ENCODE measurements at places on chromosomes 5 and 9.

- DNase-seq = no peak
These were observed 119.7 kb upstream of the PJA2 start for GRCh38 chr5:109529520-109529919.

DNA sequence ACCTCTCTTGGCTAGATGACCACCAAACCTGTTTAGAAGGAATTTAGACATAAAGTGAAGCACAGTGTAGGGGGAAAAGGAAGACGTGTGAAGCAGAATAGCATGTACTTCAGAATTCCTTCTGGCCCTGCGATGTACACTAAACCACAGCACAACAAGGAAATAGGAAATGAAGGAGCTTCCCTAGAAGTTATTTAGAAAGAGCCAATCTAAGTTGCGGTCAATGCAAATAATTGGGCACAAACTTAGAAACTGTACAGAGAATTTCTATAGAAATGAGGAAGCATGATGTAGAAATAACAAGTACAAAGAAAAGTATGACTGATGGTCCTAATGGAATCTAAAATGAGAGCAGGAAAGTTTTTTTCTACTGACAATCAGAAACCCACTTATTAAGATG, 41.5 kb downstream of the ANKRD55 start:
- DNase-seq = no peak

GRCh38 chr5:181114844-181115778, 15.9 kb downstream of the OR2V1 start:
- DNase-seq = no peak

GRCh38 chr5:89981021-89981420, 428.5 kb downstream of the CETN3 start:
- no peak for DNase-seq

- DNase-seq = no peak
These were observed 676.5 kb downstream of the DMRTA1 start for GRCh38 chr9:23123048-23123632.

DNA sequence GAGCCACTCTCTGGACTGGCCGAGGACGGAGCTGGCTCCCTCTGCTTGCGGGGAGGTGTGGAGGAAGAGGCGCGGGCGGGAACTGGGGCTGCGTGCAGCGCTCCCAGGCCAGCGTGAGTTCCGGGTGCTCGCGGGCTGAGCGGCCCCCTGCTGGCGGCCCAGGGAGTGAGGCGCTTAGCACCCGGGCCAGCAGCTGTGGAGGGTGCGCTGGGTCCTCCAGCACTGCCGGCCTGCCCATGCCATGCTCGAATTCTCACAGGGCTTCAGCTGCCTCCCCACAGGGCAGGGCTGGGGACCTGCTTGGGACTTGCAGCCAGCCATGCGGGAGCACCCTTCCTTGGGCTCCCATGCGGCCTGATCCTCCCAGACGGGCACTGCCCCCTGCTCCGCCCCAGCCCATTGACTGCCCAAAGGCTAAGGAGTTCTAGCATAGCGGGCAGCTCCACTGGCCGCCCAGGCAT, 416.9 kb downstream of the MRPS30 start:
- DNase-seq = no peak

DNA sequence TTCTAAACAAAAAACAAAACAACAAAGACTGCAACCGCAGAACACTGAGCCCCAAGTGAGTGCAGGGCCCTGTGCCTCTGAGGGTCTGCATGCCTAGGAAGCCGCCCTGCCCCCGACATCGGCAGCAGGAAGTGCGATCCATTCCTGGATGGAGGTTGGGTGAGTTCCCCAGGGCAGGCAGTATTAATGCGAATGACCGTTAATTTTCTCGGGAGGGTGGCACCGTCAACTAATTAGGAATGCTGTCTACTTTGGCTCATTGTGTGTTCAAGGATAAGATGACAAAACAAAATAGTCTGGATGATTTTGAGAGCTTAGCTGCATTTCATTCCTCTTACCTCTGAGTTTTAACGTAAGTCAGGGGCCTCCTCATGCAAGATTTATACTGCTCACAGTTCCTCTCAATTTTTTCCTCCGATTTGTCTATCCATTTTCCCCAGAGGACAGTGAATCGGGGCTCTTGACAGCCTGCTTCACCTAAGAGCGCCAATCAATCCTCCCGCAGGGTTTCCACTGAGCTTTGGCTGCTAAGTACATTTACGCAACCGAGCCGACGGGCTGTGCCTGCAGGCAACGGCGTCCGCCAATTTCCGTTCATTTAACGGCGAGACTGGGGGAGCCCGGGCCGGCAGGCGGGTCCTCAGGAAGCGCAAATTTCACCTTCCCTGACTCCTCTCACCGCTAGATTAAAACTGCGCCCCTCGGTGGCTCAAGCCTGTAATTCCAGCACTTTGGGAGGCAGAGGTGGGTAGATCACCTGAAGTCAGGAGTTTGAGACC, 2.9 kb upstream of the NXNL2 start:
- DNase-seq = peak; percentile 15

DNA sequence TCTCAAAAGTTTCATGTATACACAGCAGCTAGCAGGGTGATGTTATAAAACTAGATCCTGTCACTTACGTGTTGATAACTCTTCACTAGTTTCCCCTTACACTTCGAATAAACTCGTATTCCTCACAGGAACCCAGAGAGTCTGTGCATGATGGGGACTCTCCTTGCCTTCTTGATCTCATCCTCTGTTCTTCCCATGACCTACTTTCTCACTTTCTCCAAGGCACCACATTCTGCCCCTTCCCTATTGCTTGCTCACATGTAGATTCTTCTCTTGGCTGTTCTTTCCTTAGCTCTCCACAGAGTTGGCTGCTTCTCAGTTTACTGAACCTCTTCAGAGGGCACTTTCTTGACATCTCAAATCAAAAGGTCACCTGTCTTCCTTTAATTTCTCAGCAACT, 1.2 kb upstream of the AOPEP start:
- no peak for DNase-seq

GRCh38 chr5:142143878-142144277, 35.3 kb downstream of the NDFIP1 start:
- DNase-seq = no peak

GRCh38 chr9:6121707-6122106, 93.9 kb upstream of the IL33 start:
- no peak for DNase-seq

- no peak for DNase-seq
These were observed 1065.7 kb upstream of the CDH9 start for GRCh38 chr5:28104080-28104479.

DNA sequence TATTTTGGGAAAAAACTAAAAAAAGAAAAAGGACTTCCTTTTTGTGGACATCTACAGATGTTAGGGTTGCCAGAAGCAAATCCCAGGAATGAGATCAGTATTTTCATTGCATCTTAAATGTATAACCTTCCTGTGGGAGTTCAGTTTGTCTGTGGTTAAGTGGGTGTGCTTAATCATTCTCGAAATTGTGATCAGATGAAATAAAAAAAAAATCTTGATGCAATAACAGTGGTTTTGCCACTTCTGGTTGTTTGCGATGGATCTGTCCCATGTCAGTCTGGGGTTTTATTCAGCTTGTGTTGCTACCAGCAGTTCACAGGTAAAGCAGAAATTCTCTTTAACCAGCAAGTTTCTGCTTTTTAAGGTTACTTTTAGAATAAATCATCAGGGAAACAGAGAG, 179.0 kb downstream of the MAN2A1 start:
- DNase-seq = no peak

GRCh38 chr5:79109527-79110492, 1.8 kb upstream of the BHMT start:
- DNase-seq = no peak

DNA sequence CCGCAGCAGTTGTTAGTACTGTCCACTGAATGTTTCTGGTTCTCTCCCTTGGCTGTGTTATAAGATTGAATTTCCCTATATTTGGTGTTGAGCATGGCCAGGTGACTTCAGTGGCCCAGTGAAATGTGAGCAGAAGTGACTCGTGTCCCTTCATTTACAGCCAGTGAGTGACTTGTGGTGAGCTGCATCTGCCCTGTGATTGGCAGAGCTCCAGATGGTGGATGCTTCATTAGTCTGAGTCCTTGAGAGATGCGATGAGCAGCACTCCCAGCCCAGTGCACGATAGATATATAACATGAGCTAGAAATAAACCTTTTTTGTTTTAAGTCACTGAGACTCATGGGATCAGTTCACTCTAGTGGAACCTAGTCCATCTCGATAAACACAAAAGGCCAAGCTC, 19.3 kb downstream of the PCSK5 start:
- DNase-seq = no peak

DNA sequence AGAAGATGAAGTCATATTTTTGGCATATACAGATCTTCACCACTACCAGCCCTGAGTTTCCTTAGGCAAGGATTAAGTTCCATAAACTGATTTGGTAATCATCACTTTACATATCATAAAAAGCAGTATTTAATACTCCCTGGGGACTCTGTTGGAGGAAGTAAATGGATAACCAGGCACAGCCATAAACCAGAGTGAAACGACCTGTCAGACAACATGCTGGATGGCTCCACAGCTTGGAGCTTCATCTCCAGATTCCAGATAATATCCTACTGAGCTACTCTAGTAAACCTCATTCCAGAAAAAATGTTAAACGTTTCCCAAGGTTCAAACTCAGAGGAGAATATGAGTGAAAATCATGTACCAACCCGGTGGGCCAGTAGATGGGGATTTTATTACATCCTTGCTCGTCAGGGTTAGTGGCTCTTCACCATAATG, 109.2 kb downstream of the BASP1 start:
- no peak for DNase-seq

DNA sequence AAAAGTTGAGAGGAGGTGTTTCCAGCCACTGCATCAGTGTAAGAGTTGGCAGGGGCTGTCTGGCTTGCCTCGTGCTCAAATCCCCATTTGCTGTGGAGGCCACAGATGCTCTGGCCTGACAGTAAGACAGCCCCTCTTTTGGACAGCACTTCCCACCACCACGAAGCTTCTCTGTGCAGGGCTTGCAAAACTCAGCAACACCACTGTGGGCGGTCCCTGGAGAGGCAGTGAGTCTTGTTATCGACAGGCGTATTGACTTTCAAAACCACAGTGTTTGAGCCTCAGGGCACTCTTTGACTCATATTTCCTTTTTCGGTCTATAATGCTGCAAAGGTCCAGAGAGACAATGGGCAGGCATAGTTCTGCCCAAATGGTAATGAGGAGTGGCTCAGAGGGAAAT, 539.5 kb downstream of the EBF1 start:
- no peak for DNase-seq

DNA sequence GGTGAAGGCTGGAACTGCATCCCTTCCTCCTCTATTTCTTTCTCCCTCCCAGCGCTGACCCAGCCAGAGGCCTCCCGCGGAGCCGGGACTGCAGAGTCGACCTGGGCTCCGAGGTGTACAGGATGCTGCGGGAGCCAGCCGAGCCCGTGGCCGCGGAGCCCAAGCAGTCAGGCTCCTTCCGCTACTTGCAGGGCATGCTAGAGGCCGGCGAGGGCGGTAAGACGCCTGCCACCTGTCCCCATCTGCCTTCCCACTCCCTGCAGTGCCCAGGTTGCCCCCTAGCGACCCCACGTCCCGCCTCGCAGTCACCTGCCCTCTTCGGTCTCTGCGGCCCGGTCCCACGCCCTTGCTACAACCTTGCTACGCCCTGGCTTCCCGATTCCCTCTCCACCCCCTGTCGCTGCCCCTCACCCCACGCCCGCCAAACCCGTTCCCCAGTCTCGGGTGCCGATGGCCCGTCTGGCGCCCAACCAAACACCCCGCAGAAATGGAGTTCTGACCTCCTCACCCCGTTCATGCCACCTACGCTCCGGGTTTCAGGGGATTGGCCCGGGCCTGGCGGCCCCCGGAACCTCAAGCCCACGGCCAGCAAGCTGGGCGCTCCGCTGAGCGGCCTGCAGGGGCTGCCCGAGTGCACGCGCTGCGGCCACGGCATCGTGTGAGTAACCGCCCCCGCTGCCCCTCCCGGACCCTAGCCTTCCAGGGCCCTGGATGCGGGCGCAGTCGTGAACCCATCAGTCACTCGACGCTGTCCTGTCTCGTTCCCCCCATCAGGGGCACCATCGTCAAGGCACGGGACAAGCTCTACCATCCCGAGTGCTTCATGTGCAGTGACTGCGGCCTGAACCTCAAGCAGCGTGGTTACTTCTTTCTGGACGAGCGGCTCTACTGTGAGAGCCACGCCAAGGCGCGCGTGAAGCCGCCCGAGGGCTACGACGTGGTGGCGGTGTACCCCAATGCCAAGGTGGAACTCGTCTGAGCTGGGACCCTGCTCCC, 14.1 kb downstream of the PDLIM4 start:
- DNase-seq = no peak

- no peak for DNase-seq
These were observed 148.3 kb upstream of the RUSC2 start for GRCh38 chr9:35341585-35341984.

DNA sequence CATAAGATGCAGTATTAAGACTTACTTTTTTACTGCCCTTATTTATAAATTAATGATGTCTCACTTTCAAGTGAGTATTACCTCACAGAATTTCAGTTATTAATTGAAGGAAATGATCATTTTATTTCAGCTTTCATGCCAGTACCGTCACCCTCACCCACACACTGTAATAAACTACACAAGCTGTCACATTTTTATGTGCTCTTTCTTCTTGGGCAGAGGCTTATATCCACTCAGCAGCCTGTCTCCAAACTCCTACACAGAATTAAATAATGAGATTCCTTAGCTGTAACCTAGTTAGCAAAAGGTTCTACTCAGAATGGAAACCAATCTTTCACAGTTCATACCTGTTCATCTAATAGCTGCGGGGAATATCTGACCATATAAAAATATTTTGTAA, 1915.8 kb upstream of the CDH6 start:
- no peak for DNase-seq

GRCh38 chr9:19995619-19996018, 206.8 kb upstream of the SLC24A2 start:
- DNase-seq = no peak

- DNase-seq = no peak
These were observed 460.0 kb downstream of the PSAT1 start for GRCh38 chr9:78756813-78757510.

GRCh38 chr9:78542491-78543181, 245.7 kb downstream of the PSAT1 start:
- DNase-seq = no peak

- DNase-seq = no peak
These were observed 243.6 kb downstream of the AP3B1 start for GRCh38 chr5:78050888-78051287.

- DNase-seq = no peak
These were observed 151.4 kb upstream of the DAP start for GRCh38 chr5:10912435-10912834.

GRCh38 chr9:29348999-29349398, 1775.7 kb upstream of the C9orf72 start:
- no peak for DNase-seq

Measured in progenitor cell of endocrine pancreas (in vitro differentiated cells).